Stimulated activated CD8-positive, alpha-beta memory T cell treated with anti-CD3 and anti-CD28 coated beads, Interleukin-15, amount 100 ng/mL, for 1 hour (primary cell): ENCODE measurements at places on chromosomes 3 and 15.

DNA sequence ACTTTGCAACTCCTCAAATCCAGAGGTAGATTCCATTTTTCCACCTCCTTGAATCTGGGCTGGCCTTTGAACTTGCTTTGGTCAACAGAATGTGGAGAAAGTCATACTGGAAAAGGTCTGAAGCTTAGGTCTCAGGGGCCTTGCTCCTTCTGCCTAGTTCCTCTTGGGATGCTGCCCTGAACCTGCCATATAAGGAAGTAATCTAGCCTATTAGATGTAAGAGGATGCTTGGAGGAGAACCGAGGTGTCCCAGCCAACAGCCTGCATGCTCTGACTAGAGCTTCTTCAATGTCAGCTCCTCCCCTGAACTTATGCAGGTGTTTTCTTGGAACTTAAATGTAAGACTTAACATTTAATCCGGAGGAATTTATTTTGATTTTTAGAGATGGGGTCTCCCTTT, 2.0 kb upstream of the TMED3 start:
- DNase-seq = no peak

- no peak for DNase-seq
Observed at GRCh38 chr3:57943525-57944495, 64.4 kb upstream of the FLNB start.

- no peak for DNase-seq
Observed at GRCh38 chr3:173750095-173750494, 352.6 kb downstream of the NLGN1 start.

GRCh38 chr3:67509471-67510075, 144.8 kb downstream of the SUCLG2 start:
- DNase-seq = no peak

GRCh38 chr3:105365391-105366325, 1.1 kb upstream of the ALCAM start:
- no peak for DNase-seq

DNA sequence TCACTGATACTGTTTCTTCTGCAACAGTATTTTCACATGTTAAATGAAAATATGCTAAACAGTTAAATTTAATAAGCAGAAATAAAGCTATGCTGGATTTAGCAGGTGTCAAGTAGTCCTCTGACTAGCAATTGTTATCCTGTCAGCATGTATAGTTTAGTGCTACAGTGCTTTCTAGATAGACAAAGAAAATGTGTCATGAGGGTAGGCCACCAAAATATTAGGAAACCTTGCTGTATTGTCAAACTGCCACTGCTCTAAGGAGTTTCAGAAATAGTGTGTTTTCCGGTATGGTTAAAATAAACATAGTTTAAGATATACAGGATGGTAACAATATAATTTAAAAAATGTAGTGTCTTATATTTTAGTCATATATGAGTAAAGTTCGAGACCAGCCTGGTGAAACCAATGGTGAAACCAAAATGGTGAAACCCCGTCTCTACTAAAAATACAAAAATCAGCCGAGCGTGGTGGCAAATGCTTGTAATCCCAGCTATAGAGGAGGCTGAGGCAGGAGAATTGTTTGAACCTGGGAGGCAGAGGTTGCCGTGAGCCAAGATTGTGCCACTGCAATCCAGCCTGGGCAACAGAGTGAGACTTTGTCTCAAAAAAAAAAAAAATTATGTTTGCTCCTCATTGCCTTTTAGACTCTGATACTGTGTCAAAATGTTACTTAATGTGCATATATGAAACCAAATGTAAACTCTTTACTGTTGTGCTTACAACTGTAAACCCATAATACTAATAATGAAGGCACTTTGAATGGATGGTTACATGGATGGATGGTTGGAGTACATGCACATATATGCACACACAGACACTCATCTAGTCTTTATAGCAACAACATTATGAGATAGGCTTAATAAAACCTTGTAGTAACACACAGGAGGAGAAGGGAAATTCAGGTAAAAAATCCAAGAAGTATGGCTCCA, 204.8 kb downstream of the RSRC1 start:
- no peak for DNase-seq

DNA sequence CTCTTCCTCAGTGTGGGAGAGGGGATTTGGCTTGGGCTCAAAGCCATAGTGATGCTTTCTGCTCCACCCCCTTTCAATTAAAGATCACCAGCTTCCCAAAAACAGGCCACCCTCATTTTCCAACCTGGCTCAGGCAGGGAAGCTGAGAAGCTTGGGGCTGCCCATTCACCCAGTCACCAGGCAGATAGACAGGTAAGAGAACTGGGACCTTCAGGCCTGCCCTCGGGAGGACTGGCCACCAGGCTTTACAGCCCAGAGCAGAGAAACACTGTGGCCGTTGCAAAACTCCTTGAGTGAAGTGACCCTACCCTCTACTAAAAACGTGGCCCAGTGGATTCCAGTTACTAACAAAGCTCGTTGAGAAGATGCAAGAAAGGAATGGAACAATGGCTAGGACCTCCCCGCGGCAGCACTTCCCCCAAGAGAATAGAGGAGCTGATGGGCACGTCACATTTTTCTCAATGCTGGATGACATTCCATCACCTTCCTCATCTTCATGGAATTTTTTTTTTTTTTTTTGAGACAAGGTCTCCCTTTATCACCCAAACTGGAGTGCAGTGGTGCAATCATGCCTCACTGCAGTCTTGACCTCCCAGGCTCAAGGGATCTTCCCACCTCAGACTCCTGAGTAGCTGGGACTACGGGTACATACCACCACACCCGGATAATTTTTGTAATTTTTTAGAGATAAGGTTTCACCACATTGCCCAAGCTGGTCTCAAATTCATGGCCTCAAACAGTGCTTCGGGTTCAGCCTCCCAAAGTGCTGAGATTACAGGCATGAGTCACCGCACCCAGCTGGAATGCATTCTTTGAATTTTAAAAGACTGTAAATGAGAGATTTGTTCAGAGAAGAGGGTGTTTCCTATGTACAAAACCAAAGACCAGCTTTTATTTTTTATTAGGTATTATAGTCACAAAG, 37.9 kb downstream of the LIPC start:
- no peak for DNase-seq

DNA sequence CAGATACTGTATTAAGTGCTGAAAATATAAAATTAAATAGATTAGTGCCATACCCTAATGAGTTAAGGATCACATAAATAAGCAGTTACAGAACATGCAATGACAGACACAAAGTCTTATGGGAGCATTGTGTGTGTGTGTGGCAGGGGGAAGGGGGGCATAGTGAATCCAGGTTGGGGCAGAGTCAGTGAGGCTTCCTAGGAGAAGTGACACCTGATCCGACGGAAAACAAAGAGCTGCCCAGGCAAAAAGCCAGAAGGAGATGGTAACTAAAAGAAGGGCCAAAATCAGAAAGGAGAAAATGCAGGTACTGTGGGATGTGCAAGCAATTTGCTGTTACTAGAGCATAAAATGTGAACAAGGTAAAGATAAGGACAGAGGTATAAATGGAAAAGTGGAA, 80.1 kb upstream of the CHRM5 start:
- DNase-seq = no peak

DNA sequence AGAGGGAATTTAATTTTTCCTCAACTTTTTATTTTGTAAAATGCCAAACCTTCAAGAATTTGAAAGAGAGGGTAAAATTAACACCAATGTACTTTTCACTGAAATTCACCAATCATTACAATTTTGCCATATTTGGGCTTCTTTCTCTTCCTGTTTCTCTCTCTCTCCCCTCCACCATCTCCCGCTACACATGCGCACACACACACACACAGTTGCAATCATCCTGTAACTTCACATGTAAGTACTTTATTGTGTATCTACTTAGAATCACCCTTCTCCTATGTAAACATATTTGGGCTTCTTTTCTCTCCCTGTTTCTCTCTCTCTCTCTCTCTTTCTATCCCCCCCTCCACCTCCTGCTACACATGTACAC, 7.4 kb downstream of the ARL14 start:
- no peak for DNase-seq

GRCh38 chr3:96706509-96706908, 107.9 kb upstream of the EPHA6 start:
- DNase-seq = no peak

GRCh38 chr15:73952913-73953750, 26.9 kb downstream of the LOXL1 start:
- no peak for DNase-seq

GRCh38 chr3:157420606-157421130, 16.0 kb upstream of the PTX3 start:
- DNase-seq = no peak
